HCT116 (cell line): ENCODE measurements at places on chromosomes 2 and 18. TPM values are rescaled to one million over a fixed set of nuclear protein-coding genes. Genes with fewer than 3 reads are reported as not detected.
A peak's percentile ranks its signal among the peaks of the same experiment; 100 is the strongest.

- H3K4me1 ChIP-seq, result no peaks in the 10 kb centered on the region
- H3K4me3 ChIP-seq, result no peak overlapping the region
- H3K27ac ChIP-seq, result no peak overlapping the region
- no peak for DNase-seq
- 0 out of 2 replicates have a peak, but pooled peaks cover 7% of the 10 kb centered on the region for H3K27me3 ChIP-seq
- H3K36me3 ChIP-seq, result no peaks in the 10 kb centered on the region
These were observed 60.0 kb downstream of the DOCK10 start for GRCh38 chr2:224982226-224982625.

RTKN gene
- total RNA-seq, result 94.0 TPM

DNA sequence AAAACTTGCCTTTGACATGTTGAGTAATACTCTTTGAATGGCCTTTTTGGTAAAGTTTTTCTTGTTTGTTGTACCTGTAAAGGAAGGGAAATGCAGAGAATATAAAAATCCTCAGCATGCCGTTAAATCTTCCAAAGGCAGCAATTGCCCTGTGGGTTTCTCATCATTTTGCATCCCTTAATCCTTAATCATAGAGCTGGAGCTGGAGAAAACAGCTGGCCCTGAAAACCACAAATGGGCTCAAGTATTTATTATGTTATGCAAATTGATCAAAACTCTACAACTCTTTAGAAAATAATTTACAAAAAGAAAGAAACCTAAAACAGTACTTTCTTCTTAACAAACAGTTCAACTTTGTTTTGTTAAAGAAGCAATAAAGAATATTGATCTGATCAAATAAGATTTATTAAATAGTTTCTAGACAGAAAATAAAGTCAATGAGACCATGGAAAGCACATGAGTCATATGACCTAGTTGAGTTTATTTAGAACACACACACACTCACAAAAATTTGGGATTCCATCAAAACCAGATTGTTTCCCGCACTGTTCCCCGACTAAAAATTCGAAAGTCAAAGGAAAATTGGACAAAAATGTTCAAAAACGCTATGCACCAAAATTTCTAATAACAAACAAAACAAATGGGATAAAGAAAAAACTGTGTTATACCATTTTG, 309.0 kb downstream of the GULP1 start:
- no peaks in the 10 kb centered on the region for H3K27me3 ChIP-seq
- no peaks in the 10 kb centered on the region for H3K4me1 ChIP-seq
- no peaks in the 10 kb centered on the region for H3K36me3 ChIP-seq
- DNase-seq, result no peak
- H3K4me3 ChIP-seq, result no peak overlapping the region
- H3K27ac ChIP-seq, result no peak overlapping the region

DNA sequence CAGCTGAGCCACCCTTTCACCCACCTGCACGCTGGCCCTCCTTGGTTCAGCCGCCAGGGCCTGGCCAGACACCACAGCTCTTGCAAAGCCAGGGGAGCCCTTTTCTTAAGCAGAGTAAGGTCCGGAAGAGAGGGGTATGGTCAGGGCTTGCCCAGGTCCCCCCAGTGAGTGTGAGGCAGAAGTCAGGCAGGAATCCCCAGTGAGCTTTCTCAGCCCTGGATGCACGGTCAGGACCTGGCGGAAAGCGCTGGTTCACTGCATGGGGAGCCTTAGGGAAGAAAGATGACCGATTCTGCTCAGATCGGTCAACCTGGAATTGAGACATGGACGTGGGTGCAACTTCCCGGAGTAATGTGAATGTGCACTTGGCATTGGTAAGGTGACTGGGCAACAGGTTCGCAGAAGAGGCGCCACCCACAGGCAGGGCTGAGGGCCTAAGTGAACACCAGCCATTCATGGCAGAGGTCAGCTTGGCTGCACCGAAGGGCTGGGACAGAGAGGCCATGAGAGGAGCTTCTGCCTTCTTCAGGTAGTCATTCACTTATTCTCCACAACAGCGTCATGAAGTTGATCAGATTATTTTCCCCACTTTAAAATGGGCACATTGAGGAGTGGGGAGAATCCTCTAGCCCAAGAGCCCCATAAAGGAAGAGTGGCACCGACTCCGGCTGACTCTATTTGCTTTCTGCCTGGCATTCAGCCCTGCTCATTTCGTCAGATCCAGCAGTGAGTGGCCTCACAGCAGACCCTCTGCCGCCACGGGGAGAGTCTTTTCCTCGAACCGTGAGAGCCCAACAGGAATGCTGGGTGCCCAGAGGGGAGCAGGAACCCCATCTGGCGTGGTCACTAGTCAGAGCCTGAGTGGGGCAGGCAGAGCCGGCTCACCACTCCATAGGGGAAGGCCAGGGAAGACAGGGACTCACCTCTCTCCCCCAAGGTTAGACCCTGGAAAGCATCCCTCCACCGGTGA, 35.8 kb downstream of the SCTR start:
- H3K4me1 ChIP-seq, result peaks cover 12% of the 10 kb centered on the region
- no peaks in the 10 kb centered on the region for H3K36me3 ChIP-seq
- DNase-seq, result no peak
- no peak overlapping the region for H3K4me3 ChIP-seq

- no peak for DNase-seq
- H3K4me3 ChIP-seq, result no peak overlapping the region
- no peaks in the 10 kb centered on the region for H3K27me3 ChIP-seq
- no peaks in the 10 kb centered on the region for H3K4me1 ChIP-seq
- no peaks in the 10 kb centered on the region for H3K36me3 ChIP-seq
These were observed 900.2 kb upstream of the ACVR2A start for GRCh38 chr2:146944601-146945000.

- no peaks in the 10 kb centered on the region for H3K36me3 ChIP-seq
- H3K4me3 ChIP-seq, result no peak overlapping the region
- no peak for DNase-seq
These were observed 112.2 kb downstream of the DIS3L2 start for GRCh38 chr2:232073699-232074098.

- no peaks in the 10 kb centered on the region for H3K27me3 ChIP-seq
- peak; percentile 16 for DNase-seq
- H3K36me3 ChIP-seq, result no peaks in the 10 kb centered on the region
- no peak overlapping the region for H3K4me3 ChIP-seq
- peaks cover 33% of the 10 kb centered on the region for H3K4me1 ChIP-seq
These were observed 74.0 kb downstream of the IL1R2 start for GRCh38 chr2:102065675-102066252.

DNA sequence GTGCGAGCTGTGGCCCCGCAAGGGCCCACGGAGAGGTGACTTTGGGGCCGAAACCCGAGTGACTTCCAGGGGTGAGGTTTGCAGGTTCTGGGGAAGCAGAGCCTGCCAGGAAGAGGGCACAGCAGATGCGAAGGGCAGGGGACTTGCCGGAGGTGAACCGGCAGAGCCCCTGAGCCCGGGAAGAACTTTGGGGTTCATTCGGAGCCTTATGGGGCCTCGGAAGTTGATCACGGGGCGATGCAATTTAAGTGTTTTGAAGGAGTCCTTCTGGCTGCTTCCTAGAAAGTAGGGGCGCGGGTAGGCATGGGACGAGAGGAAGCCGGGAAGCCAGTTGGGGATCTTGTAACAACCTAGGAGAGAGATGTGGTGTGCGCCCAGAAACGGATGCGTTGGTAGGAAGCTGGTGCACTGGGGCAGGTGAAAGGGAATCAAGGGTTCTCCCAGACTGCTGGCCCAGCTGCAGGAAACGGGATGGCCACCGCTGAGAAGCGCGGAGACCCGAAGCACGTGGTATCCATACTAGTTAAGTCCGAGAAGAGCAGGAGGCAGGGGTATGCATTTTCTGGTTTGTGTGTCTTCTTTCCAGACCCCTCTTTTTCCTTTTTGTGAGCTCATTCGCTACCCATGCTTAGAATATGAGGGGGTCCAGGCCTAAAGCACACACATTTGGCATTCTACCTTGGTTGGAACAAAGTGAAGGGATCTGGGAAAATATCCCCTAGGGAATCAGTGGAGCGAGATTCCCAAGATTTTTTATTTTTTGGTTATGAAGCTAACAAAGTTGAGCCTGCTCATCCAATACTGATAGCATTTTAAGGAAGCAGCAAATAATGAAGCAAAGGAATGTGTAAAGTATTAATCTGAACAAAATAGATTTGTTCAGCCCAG, 758 bp downstream of the SCLY start:
- H3K27me3 ChIP-seq, result no peaks in the 10 kb centered on the region
- peaks cover 7% of the 10 kb centered on the region for H3K36me3 ChIP-seq
- peak overlapping the region; percentile 94 for H3K27ac ChIP-seq
- peaks cover 22% of the 10 kb centered on the region; the same call in 1 of the 2 replicates for H3K4me1 ChIP-seq
- peak overlapping the region; percentile 78 for H3K4me3 ChIP-seq
- DNase-seq, result no peak

DNA sequence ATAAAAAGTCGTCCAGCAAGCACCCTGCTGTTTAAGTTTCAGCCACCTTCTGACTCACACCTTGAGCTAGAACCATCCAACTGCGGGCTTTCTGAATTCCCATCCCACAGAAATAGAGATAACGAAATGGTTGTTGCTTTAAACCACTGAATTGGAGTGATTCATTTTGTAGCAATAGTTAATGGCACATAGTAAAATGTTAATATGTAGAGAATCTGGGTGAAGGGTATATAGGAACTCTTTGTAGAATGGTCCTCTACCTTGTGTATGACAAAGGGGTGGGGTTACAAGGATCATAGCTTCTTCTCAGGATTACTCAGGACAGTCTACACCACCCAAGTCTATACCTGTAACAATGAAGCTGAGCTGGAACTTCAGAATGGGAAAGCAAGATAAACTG, 2.4 kb upstream of the MAPRE3 start:
- no peak overlapping the region for H3K4me3 ChIP-seq
- H3K4me1 ChIP-seq, result peaks cover 4% of the 10 kb centered on the region; the same call in 1 of the 2 replicates
- no peak for DNase-seq
- no peaks in the 10 kb centered on the region for H3K36me3 ChIP-seq
- no peak overlapping the region for H3K27ac ChIP-seq
- H3K27me3 ChIP-seq, result peaks cover 5% of the 10 kb centered on the region; the same call in 1 of the 2 replicates

- H3K27ac ChIP-seq, result no peak overlapping the region
- no peak overlapping the region for H3K4me3 ChIP-seq
- no peak for DNase-seq
These were observed 27.2 kb downstream of the KDM3A start for GRCh38 chr2:86468162-86469033.

DNA sequence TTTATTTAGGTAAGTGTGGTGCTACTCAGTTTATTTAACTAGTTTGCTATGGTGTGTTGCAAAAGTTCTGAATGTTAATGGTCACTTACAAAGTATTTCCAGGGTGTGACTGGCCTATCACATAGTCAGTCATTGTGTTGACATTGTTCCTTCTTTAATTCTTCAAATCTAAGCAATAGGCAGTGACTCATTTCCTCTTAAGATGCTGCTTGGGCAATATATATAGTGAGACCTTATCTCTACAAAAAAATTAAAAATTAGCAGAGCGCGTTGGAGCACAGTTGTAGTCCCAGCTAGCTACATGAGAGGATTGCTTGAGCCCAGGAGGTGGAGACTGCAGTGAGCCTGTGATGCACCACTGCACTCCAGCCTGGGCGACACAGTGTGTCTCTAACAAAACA, 5.8 kb upstream of the CCDC88A start:
- H3K4me3 ChIP-seq, result no peak overlapping the region
- DNase-seq, result no peak
- no peaks in the 10 kb centered on the region for H3K27me3 ChIP-seq
- no peaks in the 10 kb centered on the region for H3K36me3 ChIP-seq
- no peak overlapping the region for H3K27ac ChIP-seq
- H3K4me1 ChIP-seq, result peaks cover 12% of the 10 kb centered on the region

TMEM169 gene
- total RNA-seq, result 0.42 TPM

DNA sequence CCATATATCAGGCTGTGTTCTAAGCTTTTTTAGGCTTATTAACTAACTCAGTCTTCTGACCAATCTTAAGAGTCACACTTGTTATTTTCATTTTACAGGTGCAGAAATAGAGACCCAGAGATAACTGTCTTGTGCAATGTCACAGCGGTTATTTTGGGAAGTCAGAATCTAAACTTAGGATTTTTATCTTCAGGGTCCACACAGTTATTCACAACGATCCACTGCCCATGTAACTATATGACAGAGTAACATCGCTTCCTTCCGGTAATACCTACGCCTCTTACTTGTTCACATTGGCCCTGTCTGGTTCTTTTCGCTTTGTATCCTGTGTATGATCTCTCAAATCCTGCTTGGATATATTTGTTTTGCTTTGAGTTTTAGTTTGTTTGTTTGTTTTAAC, 631.7 kb downstream of the LRP1B start:
- H3K27ac ChIP-seq, result no peak overlapping the region
- no peaks in the 10 kb centered on the region for H3K4me1 ChIP-seq
- no peak for DNase-seq
- no peaks in the 10 kb centered on the region for H3K27me3 ChIP-seq

MFSD6 gene
- total RNA-seq, result 18.6 TPM

- no peak for DNase-seq
- no peak overlapping the region for H3K4me3 ChIP-seq
- H3K27me3 ChIP-seq, result no peaks in the 10 kb centered on the region
These were observed 334.1 kb downstream of the GBX2 start for GRCh38 chr2:235833971-235834620.

GRCh38 chr2:224173933-224174332, 134.8 kb upstream of the SERPINE2 start:
- H3K27ac ChIP-seq, result no peak overlapping the region
- no peak for DNase-seq
- H3K4me1 ChIP-seq, result no peaks in the 10 kb centered on the region
- no peaks in the 10 kb centered on the region for H3K36me3 ChIP-seq
- no peaks in the 10 kb centered on the region for H3K27me3 ChIP-seq
- H3K4me3 ChIP-seq, result no peak overlapping the region

GRCh38 chr2:173290046-173290445, 64.6 kb upstream of the CDCA7 start:
- H3K27ac ChIP-seq, result no peak overlapping the region
- H3K36me3 ChIP-seq, result no peaks in the 10 kb centered on the region
- H3K27me3 ChIP-seq, result no peaks in the 10 kb centered on the region
- H3K4me3 ChIP-seq, result no peak overlapping the region
- H3K4me1 ChIP-seq, result no peaks in the 10 kb centered on the region

DNA sequence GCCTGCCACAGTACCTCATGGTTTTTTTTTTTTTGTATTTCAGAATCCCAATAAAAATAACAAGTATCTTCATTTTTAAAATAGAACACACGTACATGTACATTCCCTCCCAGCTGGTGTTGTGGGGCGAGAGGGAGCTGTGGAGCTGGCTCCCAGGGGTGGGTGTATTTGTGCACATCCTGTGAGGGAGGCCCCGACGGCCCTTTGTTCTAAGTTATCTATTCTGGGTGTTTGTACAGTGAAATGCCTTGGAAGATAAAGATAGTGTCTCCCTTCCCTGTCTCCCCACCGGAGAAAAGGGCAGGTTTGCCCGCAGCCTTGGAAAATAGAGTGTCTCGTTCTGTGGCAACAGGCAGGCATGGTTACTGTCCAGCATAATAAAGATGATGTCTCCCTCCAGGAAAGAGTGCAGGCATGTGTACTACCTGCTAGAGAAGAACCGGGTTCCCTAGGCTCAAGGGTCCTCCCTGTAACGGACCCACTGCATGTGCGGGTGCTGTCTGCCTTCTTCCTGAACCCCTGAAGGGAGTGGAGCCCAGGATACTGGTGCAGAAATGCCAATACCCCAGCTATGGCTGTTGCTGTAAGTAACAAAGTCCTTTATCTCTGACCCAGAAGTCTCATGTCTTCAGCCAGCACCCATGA, 12.1 kb upstream of the ALLC start:
- no peak overlapping the region for H3K4me3 ChIP-seq
- no peak overlapping the region for H3K27ac ChIP-seq
- peaks cover 4% of the 10 kb centered on the region for H3K4me1 ChIP-seq
- no peak for DNase-seq
- no peaks in the 10 kb centered on the region for H3K27me3 ChIP-seq

GRCh38 chr2:86480105-86480504, 38.9 kb downstream of the KDM3A start:
- no peaks in the 10 kb centered on the region for H3K27me3 ChIP-seq
- peaks cover 56% of the 10 kb centered on the region for H3K36me3 ChIP-seq
- no peak overlapping the region for H3K27ac ChIP-seq
- no peak for DNase-seq

GRCh38 chr2:30346471-30347169, 100.4 kb upstream of the LCLAT1 start:
- H3K27me3 ChIP-seq, result no peaks in the 10 kb centered on the region
- H3K27ac ChIP-seq, result no peak overlapping the region
- H3K36me3 ChIP-seq, result no peaks in the 10 kb centered on the region
- DNase-seq, result no peak
- H3K4me1 ChIP-seq, result no peaks in the 10 kb centered on the region
